GM18507 (cell line): ENCODE measurements at places on chromosomes 5 and 9.

GRCh38 chr9:93111371-93112115 lies 15.5 kb downstream of the CARD19 start:
- DNase-seq: no peak

- no peak for DNase-seq
Observed at GRCh38 chr5:79642210-79642609, 30.0 kb downstream of the TENT2 start.

- no peak for DNase-seq
Observed at GRCh38 chr9:34079181-34079580, 30.5 kb upstream of the UBAP2 start.

DNA sequence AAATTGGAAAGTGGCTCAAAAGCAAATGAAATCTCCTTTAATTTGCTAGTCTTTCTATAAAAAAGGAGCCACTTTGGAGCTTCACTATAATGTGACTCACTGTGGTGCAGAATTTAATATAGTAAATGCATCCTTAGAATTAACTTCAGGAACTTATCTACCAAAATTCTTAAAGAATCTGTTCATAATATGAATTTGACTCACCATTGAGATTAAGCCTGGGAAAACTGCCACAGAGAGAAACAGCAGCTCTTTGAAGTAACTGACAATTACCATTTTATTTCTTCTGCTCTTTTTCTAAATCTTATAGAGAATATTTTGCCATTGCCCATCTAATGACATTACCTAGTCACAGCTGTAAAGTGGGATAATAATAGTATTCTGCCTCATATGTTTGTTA lies 211.9 kb upstream of the CDH6 start:
- no peak for DNase-seq

- no peak for DNase-seq
Observed at GRCh38 chr5:387491-388265, 55.3 kb upstream of the EXOC3 start.

DNA sequence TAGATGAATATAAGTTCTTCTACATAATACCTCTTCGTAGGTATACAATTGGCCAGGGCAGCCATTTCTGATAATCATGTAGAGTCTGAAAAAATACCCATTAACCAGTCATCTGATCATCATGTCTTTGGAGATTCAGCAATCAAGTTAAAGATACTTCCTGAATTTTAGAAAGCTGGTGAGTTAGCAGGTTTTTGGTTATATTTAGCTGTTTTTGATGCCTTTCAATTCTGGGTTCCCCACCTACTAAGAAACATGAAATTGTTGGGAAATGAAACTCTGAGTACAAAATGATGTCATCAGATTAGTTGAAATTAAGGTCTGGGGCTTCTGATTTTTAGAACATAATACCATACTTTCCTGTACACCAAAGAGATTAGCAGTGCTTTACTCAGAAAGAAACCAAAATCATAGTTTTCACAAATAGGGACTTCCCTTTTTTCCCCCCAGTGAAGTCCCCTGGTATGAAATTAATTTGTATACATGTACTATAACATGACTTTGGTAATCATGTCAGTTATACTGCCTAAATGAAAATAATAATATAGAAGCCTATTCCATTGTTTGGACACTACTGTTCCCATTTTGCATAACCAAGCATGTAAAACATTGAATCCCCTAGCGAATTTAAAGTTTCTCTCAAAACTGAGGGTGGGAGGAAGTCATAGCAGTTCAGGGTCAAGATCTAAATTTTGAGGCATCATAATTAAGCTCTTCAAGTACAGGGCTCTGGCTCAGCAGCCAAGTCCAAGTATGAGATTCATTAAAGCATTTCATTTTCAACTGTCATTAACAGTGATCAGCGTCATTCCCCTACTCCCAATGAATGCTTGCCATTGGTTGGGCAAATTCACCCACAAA lies 17.9 kb downstream of the PRLR start:
- no peak for DNase-seq

GRCh38 chr9:98606730-98607129 lies 102.0 kb downstream of the GABBR2 start:
- DNase-seq: no peak

DNA sequence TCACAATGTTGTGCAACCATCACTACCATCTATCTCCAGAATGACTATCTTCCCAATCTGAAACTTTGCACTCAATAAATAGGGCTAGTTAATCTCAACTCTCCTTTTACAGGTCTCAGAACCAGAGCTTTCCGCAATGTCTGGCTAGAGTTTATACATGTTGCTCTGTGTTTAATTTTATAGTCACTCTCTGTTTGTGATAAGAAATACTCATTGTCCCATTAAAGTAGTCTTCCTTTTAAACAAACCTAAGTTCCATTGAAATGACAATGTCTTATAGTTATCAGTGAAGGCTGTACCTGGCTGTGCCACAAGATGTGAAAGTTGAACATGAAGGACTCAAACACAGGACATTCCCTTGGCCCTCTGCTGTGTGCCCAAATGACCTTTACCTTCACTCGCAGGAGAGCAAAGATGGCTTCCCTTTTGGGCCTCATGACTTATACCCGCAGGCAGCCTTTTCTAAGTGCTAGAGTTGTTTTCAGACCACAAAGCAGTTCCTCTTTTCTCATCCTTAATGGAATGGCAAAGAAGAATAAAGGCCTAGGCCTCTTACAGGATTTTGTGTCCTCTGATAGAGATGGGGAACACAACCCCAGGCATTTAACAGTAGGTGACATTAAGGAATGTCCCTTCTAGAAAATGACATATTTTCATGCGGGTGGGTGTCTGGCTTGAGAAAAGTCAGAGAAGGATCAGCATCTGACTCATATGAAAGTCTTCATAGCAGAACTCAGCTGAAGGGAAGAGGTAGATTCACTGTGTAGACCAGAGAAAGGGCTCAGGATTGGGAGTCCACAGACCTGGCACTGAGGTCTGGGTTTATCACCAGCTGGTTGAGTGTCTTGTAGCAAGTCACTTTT lies 69.6 kb upstream of the ATP10B start:
- no peak for DNase-seq

DNA sequence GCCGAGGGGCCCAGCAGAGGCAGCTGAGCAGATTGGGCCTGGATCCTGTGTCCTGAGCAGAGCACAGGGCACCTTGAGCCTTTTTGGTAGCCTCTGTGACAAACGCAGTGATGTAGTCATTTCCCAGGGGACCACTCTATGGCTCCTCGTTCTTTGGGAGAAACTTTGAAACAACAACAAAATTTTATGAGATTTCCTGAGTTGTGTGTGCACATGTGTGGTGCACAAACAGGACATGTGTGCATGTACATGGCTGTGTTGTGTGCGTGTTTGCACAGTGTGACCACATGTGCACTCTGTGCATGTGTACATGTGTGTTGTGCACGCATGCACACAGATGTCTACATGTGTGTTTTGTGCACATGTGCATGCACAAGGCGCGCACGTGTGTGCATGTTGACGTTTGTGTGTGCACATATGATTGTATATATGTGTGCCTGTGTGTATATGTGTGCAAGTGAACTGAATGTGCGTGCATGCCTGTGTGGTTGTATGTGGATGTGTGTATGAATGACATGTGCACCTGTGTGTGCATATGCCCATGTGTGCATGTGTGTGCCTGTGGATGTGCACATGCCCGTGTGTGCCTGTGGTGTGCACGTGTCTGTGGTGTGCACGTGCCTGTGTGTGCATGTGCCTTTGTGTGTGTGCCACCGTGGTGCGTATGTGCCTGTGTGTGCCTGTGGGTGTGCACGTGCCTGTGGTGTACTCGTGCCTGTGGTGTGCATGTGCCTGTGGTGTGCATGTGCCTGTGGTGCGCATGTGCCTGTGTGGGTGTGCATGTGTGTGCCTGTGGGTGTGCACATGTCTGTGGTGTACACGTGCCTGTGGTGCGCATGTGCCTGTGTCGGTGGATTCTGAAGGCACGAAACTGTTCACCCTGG lies 221.6 kb downstream of the CACNA1B start:
- no peak for DNase-seq

- DNase-seq: no peak
Observed at GRCh38 chr5:140114341-140115185, 654 bp downstream of the PURA start.

DNA sequence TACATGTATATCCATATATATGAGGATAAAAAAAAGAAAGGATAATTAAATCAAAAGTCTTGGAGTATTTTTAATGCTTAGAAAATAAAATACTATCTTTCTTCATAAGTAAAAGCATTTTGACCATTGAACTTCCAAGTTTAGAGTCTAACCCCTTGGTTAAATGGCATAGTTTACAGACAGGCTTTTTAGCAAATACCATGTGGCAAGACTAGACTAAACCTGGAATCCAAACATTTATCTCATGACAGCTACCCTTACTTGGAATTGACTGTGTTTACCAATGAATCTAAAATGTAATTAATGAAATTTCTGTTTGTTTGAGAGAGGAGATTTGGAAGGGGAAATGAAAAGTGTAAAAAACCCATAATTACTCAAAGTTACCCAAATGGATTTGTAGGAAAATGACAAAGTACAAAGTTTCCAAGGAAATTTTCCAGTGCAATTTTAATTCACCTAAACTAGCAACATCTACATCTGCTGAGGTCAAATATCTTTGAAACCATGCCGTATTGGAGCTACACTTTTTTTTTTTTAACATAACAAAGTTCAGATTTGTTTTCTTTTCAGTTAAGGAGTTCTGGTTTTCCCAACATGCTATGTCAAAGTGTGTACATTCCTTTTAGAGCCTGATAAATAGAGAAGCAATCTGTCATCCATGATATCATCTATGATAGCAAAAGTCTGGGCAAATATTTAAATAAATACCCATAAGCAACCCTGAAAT lies 272.1 kb upstream of the DAB2 start:
- no peak for DNase-seq

GRCh38 chr5:89397096-89397495 lies 514.1 kb upstream of the MEF2C start:
- DNase-seq: no peak

DNA sequence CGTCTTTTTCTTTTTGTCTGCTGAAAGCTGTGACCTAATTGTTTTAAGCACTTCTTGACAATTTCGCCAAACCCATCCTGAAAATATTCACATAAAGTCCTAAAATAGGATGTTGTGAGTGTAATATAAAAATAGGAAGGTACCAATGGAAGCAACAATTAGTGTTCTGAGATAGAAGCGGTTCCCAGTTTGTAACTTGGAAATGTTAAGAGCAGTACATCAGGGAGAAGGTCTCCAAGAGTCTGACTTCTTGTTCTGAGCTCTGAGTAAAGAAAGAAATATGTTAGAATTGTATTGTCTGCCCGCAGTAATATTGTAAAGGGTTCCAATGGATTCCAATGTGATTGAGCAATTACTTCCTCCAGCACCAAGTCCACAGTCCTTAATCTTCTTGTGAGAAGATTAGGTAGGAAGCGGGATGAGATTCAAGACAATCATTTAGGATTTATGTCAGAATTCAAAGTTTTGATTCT lies 3.9 kb downstream of the VCAN start:
- no peak for DNase-seq

GRCh38 chr5:108472237-108472636 lies 90.3 kb upstream of the FBXL17 start:
- DNase-seq: no peak

DNA sequence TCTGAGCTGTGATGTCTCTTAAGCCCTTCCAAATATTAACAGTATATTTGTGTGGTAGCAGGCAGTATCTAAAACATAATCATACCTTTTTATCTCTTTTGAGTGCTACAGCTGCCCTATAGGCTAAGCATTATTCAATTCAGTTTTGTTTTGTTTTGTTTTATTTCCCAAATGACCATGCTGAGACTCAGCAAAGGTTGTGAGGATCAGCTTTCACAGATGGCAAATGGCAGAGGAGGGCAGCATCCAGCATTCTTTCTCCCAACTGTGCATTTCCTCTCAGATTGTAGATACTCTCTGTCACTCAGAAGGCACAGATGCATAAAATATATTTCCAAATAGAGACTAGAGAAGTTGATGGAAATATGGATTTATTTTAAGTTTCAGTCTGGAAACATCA lies 90.7 kb downstream of the DAPK1 start:
- no peak for DNase-seq

DNA sequence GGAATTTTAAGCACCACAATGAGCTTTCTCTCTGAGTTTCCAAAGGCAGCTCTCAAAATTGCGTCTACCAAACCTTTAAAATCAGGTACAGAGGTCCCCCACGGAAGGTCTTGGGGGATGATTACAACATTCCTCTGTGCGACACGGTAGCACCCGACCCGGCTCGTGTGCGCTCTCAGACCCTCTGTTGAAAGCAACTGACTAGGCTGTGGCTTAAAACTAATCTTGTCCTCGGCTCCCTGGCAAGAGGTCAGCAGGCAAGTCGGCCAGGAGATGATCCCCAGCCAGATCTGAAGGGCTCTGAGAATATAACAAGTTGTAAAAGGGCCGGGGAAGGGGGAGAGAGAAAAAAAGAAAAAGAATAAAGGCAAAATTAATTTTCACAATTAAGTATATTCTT lies 92.6 kb upstream of the LMX1B start:
- DNase-seq: no peak

DNA sequence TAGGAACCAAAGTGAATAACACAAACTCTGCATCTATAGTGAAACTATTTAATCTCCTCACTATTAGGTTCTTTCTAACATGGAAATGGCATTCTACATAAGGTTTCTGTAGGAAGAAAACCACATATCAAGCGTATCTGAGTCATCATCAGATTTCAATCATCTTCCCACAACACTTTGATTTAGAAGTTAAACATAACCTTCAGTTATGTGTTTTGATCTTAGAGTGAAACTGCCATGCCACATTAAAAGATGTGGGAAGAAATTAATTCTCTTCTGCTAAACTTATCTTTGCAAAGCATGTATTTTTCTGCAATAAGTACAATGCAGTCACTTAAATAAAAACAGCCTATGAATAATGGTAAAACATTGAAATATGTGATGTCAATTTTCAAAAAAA lies 55.0 kb downstream of the MEF2C start:
- no peak for DNase-seq

DNA sequence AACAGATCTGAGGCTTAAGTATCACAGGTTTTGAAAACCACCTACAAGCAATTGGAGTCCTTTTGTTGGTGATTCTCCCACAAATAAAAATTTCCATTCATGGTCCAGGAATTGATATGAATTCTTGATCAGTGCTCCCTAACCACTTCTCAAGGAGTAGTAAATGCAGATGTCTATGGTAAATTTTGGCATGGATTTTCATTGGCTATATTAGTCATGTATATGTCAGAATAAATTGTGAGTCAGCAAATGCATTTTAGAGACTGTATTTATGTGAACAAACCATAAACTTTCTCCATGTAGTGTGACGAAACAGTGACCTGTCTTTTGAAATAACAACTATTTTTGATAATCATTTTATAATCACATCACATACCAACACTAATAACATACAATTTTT lies 611.1 kb downstream of the HTR1A start:
- no peak for DNase-seq

DNA sequence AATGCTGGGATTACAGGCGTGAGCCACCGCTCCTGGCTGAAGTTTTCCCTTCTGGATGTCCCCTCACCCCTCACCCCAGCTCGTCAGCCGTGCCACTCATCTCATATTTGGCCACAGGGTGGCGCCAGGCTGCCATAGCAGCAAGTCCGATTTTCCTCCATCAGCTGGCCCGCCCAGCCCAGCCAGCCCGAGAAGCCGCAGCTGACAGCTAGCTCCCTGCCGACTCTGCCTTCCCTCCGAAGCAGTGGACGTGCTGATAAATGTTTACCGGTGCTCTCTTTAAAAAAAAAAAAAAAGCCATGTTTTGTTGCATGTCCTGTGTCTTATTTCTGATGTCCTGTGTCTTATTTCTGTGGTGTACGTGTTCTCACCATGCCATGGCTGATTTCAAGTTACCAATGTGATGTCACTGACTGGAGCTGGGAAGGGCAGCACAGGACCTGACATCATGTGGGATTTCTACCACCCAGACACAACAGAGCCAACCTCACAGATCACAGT lies 58.3 kb downstream of the PFDN1 start:
- DNase-seq: peak; percentile 72

- DNase-seq: no peak
Observed at GRCh38 chr5:76470976-76471375, 67.9 kb downstream of the IQGAP2 start.
